Stimulated activated CD8-positive, alpha-beta memory T cell treated with anti-CD3 and anti-CD28 coated beads, Interleukin-2, amount 100 ng/mL, for 48 hours (primary cell): ENCODE measurements at places on chromosomes 7 and 10.
A peak's percentile ranks its signal among the peaks of the same experiment; 100 is the strongest.

GRCh38 chr10:70744617-70745143 is 40.5 kb downstream of the TBATA start:
- DNase-seq = no peak

DNA sequence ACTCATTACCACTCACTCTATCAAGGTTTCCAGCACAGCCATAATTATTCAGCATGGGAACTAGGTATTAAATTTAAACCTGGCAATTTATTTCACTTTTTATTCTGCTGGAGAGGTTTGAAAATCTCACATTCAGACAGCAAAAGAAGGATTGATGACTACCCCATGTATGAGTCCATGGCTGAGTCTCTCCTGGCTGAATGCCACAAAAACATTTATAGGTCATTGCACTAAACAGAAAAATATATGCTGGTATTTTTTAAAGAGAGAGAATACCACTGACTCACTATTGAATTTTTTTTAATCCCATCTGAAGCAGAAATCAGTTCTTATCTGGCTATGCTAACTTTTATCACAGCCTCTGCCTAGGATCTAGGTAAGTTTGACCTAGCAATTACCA is 336.3 kb downstream of the PPP1R3A start:
- DNase-seq = no peak

GRCh38 chr10:11869743-11870460 is 46.7 kb downstream of the PROSER2 start:
- DNase-seq = no peak

GRCh38 chr7:78099715-78100394 is 301.3 kb downstream of the PHTF2 start:
- DNase-seq = no peak

GRCh38 chr10:76149602-76150138 is 718.2 kb downstream of the LRMDA start:
- no peak for DNase-seq

DNA sequence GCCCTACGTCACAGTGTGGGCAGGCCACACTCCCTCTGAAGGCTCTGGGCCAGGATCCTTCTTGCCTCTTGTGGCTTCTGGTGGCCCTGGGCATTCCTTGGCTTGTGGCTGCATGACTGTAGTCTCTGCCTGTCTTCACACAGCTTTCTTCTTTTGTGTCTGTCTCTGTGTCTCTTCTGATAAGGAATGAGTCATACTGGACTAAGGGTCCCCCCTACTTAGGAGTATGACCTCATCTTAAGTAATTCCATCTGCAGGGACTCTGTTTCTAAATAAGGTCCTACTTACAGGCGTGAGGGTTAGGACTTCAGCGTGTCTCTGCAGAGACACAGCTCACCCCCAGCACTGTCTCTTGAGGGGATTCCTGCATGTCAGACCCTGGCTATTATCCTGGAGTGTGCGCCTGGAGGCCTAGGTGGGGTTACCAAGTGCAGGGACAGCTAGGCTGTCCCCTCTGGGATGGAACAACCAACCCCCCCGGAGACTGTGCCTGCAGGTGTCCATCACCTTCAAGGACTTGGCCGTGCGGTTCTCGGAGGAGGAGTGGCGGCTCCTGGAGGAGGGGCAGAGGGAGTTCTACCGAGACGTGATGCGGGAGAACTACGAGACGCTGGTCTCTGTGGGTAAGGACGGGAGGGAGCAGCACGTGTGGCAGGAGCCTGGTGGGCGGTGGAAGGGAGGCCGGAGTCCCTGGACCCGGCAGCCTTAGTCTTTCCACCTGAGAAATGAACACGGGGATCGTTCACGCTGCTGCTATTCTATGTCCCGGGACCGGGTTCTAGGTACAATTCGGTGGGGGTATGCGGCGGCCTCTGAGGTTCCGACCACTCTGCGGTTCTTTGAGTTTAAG is 54.1 kb downstream of the ZNF467 start:
- no peak for DNase-seq

- DNase-seq = no peak
Measured at GRCh38 chr10:51783941-51784340, 84.5 kb upstream of the CSTF2T start.

DNA sequence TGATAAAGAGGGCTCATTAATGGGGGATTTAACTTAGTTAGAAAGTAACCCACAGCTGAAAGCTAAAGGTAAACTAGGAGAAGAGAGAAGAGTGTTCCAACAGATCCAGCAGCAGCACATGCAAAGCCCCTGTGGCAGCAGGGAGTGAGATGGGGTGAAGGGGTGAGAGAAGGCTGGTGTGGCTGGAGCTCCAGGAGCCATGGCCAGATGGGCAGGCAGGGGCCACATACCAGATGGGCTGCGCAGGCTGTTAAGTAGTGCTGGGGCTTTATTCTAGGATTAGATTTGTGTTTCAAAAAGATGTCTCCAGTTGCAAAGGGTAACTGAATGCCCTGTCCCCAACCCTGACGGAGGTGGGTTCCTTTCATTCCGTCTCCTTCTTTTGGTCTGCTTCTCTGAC is 33.2 kb downstream of the HIF1AN start:
- no peak for DNase-seq

DNA sequence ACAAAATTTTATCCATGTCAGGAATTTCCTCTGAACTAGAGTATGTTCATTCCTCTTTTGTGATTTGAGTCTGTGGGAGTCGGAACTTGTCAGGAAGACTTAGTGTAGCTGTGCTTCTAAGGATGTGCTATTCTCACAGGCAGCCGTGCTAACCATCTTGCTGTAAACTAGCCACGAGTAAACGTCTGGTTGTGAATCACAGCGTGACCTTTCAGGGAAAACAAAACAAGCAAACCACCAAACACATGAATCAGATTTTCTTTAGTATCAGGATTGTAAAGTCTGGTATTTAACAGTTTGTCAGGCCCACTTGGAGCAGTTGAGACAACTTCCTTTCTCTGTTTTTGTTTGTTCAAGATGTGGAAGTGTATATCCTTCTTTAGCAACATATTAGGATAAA is 32.0 kb downstream of the AUTS2 start:
- DNase-seq = no peak

GRCh38 chr7:116671681-116672595 is at the start of gene MET:
TSS of gene MET (plus strand) at chr7:116672196. CDS start at chr7:116699085, 26,889 bp downstream.
- DNase-seq = peak; percentile 34

GRCh38 chr10:6124666-6125065 is 35.8 kb downstream of the RBM17 start:
- DNase-seq = no peak

GRCh38 chr10:4984971-4985594 is 18.6 kb downstream of the AKR1C2 start:
- no peak for DNase-seq

DNA sequence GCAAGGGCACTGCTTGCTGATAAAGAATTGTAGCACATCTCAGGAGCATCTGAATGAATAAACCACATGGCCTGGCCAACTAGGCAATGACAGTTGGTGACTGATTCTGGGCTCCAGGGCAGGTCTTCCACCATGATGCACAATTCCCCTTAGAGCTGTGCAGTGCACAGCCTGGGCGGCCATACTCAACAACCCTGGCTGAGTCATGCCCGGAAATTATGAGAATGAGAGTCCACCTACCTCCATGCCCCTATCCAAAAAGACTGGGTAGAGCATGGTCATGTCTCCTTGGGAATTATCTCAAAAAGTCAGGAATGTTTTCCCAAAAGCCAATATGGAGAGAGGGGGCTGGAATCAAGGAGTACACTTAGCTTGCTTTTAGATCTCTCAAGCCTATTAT is 425.6 kb downstream of the PLXNA4 start:
- no peak for DNase-seq

DNA sequence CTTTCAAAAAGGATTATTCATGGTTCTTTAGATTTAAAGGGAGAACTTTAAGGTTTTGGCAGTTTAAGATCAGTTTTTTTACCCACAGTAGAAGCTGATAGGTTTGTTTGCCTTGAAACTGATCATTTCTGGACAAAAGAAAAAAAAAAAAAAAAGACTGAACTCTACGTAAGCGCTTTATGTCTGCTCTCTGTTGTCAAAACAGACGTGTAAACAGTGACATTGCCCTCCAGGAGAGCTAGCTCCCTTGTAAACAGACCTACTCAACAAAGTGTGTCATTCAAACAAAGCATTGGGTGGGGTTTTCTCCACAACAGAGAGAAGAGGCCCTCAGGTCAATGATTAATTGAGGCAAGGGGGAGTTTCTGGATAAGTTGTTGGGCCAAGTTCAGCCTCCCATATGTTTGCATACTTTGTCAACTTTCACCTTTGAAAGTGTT is 568.1 kb upstream of the LRRN3 start:
- no peak for DNase-seq

DNA sequence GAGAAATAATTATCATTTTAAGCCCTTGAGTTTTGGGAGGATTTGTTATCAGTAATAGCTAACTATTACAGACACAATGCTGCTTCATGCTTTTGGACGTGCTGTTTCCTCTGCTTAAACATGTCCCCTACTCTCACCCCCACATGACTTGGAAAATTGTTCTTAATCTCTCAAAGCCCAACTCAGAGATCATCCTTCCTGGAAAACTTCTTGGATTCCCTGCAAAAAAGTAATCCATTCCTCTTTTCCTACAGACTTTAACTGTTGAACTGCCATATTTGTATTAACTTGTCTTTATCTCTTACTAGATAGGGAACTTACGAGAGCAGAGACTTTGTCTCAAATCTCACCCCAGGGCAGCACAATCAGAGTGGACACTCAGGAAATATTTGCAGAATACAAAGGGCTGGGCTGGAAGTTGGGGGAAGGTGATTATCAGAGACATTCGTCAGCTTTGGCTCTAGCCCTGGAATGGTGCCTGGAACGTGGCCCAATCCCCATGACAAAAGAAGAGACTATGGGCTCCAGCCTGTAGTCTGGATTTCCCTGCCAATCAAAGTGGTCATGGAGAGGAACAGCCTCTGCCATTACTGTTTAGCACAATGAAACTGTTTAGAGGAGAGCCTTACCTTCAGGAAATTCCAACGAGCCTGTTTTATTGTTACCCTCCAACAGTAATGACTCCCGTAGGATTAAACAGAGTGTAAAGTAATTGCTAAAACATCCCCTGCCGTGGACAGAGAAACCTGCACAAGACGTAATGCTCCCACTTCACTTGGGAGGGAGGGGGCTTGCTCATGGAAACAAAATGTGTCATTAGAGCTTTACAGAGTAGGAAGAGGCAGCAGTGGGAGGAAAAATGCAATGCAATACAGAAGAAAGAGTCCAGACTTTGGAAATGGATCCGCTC is 140.4 kb upstream of the AUTS2 start:
- DNase-seq = no peak

DNA sequence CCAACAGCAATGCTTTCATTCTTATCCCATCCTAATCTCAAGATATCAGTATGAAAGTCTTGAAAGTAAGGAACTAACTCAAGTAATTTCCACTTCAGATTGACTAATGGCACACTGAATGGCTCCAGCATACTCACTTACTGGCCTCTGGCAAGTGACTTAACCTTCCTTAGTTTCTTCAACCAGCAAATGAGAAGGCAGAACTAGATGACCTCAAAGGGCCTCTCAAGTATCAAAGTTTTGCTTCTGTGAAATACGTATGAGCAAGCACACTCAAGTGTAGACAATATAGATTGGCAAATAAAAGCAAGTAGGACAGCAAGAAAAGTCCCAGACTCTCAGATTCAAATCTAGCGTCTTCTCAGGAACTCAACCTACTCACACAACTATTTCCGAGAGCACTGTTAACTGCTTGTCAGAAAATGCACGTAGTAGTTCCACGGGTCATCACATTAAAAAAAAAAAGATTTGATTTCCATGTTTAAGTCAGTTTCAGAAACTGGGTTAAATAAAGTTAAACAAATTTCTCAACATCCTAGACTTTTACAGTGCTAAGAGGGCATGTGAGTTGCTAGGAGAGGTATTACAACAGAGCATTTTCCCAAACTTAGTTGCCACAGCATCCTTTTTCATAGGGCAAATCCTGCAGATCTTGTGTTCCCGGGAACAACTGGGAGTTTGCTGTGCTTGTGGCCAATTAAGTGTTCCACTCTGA is 276.9 kb upstream of the KLF14 start:
- DNase-seq = no peak

GRCh38 chr10:4234661-4235060 is 449.7 kb upstream of the KLF6 start:
- peak; percentile 23 for DNase-seq

DNA sequence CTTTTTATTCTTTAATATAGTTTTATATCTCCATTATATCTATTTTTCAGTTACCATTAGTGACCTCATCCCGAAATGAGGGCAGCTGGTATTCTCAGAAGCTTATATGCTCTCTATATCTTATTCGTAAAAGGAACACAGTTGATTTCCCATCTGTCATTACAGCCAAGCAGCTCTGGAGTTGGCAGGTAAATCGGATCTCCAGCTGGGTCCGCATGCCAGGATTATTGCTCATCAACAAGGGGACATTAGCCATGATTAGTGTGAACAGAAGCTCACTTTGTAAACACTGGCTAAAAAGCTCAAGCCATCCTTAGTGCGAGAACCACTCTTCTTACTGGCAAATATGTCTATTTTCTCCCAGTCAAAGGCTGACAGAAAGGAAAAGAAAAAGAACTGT is 180.3 kb downstream of the NPSR1 start:
- no peak for DNase-seq

DNA sequence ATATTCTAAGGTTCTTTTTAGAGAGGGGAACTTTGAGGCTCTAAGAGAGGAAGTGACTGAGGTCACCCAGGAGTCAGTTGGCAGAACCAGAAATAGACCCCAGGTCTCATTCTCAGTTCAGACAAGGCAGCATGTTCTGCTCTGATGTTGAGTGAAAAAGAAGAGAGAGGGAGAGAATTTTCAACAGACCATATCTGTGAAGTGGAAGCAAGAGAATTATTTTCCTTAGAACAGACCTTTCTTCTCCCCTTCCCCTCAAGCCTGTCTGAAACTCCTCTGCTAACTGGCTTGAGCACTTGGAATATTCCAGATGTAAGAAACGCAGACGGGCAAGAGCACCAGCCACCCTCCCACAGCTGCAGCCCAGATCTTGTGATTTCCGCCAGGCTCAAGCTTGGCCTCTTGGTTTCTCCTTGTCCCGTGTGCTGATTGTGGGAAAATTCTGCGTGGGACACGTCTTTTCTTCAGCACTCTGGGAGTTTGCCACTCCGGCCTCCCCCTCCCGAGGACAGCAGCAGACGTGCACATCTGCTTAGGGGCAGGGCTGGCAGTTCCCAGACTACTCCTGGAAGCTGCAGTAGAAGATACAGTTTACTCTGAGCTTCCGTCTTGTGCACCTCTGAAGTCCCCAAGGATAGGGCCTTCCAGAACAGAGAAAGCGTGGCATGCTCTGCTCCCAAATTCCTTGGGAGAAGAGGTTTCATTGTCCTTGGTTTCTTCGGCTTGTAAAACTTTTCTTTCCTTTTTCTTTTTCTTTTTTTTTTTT is 22.7 kb upstream of the IKZF1 start:
- no peak for DNase-seq

GRCh38 chr7:147298611-147299043 is 1182.0 kb downstream of the CNTNAP2 start:
- no peak for DNase-seq

GRCh38 chr10:34116220-34116641 is 698.9 kb downstream of the PARD3 start:
- no peak for DNase-seq
